ENCODE measurements at places on chromosomes 11 and 22. TPM values are rescaled to one million over a fixed set of nuclear protein-coding genes. Genes with fewer than 3 reads are reported as not detected.
A peak's percentile ranks its signal among the peaks of the same experiment; 100 is the strongest.

ZNF215 gene
- total RNA-seq: 9.9 TPM

DNA sequence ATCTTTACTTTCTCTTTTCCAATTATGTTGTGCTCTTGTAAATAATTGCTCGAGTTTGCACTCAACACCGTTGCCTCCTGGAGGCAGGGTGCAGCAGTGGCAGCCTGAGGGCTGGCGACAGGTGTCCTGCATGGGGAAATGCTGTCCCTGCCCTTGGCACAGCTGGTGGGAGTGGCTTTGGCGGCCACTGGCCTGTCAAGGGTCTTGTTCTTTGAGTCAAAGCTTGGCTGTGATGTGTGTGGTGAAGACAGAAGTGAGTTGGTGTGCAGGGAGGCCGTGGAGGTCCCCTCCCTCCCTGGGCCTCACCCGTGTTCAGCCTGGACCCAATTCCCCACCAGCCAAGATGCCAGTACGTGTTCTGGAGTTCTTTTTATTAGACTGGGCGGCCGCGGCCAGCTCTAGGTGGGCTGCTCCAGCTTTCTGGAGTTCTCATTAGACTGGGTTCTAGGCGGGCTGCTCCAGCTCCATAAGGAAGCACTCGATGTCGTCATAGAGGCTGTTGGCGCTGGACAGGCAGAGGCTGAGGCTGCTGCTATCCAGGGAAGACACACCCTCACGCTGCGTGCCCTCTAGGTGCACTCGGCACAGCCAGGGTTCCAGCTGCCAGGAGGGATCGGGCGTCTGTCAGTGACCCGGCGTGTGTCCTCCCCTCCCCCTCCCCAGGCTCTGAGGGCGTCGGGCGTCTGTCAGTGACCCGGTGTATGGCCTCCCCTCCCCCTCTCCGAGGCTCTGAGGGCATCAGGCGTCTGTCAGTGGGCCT, 3.4 kb downstream of the IRF7 start:
- H3K27ac ChIP-seq: peak overlapping the region; percentile 47
- peaks cover 42% of the 10 kb centered on the region for H3K4me1 ChIP-seq
- H3K36me3 ChIP-seq: peaks cover 25% of the 10 kb centered on the region

DNA sequence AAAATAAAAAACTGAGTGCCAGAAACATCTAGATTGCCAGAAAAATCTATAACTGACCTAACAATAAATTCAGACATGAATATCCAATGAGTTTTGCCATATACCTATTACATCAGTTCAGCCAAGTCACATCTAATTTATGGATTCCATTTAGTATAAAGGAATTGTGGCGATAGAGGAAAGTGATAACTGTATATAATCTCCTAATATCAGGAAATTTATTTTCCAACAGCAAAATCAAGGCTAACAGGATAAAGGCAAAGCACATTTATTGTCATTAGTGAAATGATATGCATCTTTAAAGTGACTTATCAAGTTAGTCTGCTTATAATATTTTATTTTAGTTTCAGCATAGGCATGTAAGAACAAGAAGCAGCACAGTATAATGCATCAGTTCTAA, 298.2 kb upstream of the PITPNB start:
- H3K27ac ChIP-seq: no peak overlapping the region
- no peak for DNase-seq
- H3K4me1 ChIP-seq: no peaks in the 10 kb centered on the region

APOL4 gene
- total RNA-seq: not detected

Data from HCT116 (cell line).